ENCODE measurements at places on chromosomes 5 and 9.

GRCh38 chr9:90818279-90818678 is 16.7 kb downstream of the SYK start:
- DNase-seq, result no peak

- DNase-seq, result no peak
Measured at GRCh38 chr9:135512904-135513303, 8.3 kb upstream of the LCN1 start.

- peak; percentile 3 for DNase-seq
Measured at GRCh38 chr9:137316012-137316981, 14.2 kb upstream of the NRARP start.

GRCh38 chr9:127778280-127779135 is at the start of gene SH2D3C:
TSS of gene SH2D3C (minus strand) at chr9:127778666. CDS start at chr9:127778627, 39 bp downstream.
- no peak for DNase-seq

DNA sequence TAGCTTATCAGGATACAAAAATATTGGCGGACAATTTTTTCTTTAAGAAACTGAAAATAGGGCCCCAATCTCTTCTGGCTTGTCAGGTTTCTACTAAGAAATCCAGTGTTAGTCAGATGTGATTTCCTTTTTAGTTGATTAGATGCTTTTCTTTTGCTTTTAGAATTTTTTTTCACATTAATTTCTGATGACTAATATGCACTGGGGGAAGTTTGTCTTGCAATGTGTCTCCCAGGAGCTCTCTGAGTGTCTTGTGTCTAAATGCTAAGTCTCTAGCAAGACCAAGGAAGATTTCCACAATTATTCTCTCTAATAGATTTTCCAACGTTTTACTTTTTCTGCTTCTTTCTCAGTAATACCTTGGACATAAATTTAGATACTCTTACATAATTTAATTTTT is 559.8 kb upstream of the TYRP1 start:
- DNase-seq, result no peak

DNA sequence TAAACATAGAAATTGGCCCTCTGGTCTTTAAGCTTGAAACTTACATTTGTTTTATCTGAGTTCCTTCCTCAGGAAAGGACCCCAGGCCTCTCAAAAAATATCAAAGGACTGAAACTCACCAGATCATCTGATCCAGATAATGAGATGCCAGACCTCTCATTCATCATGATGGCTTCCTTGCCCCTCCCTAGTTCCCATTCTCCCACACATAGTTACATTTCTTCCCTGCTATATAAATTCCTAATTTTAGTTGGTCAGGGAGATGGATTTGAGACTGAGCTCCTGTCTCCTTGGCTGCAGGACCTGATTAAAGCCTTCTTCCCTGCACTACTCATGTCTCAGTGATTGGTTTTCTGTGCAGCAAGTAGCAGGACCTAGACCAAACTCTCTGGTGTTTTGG is 119.4 kb upstream of the SPIN1 start:
- DNase-seq, result no peak

GRCh38 chr5:170747851-170748250 is 35.7 kb upstream of the GABRP start:
- no peak for DNase-seq

DNA sequence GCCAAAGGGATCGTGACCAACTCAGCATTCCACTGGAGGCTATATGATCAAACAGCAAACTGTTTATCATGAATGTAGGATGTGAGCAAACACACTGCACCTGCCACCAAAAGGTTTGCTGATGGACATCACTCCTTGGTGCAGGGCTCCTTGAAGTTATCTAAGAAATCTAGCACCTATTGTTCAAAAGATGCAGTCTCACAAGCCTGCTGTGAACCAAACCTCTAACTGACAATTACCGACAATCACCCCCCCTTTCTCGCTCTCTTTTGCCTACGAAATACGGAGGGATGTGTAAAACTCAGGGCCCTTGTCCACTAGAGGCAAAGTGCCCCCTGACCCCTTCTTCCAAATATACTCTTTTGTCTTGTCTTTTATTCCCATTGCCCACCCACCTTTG is 2.5 kb upstream of the CLTA start:
- DNase-seq, result no peak

DNA sequence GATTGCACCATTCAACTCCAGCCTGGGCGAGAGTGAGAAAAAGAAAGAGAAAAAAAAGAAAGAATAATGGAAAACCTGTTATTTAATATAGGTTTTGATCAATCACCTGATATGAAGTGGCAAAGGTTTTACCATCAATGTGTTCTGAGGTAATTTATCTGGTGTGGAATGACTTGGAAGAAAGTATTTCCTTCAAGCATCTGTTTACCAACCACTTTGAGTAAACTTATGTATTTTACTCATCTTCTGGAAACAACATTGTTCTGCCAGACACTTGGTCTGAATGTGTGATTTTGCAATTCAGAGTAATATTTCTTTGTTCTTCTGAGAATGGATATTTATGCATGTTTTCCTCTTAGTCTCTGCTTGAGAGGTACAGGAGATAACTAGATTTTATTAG is 24.3 kb downstream of the KIF2A start:
- DNase-seq, result no peak

- DNase-seq, result peak; percentile 36
Measured at GRCh38 chr5:54905942-54906537, 79.4 kb downstream of the ESM1 start.

- DNase-seq, result no peak
Measured at GRCh38 chr9:95981761-95982390, 106.4 kb downstream of the ERCC6L2 start.

DNA sequence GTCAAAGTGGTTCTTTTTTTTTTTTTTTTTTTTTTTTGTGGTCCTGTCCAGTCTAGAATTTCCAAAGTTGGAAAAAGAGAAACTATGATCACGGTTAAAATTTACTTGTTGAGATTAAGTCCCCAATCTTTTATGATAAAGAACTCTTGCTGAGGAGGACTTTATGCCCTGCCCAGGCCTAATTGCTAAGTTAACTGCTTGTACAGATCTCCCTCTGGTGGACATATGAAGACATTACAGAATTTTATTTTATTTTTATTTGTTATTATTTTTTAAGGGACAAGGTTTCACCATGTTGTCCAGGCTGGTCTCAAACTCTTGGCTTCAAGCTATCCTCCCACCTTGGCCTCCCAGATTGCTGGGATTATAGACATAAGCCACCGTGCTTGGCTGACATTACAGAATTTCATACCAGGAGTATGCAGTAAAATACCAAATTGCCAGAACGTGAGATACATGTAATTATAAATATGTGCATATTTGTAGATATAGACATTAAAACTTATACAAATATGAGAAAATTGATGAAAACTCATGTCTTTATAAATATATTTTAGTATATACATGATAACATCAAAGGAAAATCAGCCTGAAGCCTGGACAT is 91.2 kb downstream of the RFK start:
- DNase-seq, result no peak

- no peak for DNase-seq
Measured at GRCh38 chr5:107393851-107394250, 276.9 kb downstream of the EFNA5 start.

DNA sequence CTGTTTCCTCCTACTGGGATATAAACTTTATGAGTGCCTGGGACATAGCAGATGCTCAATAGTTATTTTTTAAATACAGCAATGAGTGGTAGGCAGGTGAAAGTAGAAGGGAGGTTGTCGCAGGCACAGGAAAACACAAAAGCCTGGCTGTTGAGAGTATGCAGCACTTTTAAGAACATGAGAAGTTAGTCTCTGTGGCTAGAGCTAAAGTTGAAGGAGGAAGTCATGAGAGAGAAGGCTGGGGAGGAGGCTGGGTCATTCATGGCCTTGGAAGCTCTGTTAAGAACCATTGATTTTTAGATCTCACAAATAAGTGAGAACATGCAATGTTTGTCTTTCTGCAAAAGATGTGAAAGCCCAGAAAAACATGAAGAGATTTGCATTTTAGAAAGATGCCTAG is 126.7 kb downstream of the PRKACG start:
- DNase-seq, result no peak

GRCh38 chr9:88998911-88999310 is 7.6 kb downstream of the S1PR3 start:
- no peak for DNase-seq

DNA sequence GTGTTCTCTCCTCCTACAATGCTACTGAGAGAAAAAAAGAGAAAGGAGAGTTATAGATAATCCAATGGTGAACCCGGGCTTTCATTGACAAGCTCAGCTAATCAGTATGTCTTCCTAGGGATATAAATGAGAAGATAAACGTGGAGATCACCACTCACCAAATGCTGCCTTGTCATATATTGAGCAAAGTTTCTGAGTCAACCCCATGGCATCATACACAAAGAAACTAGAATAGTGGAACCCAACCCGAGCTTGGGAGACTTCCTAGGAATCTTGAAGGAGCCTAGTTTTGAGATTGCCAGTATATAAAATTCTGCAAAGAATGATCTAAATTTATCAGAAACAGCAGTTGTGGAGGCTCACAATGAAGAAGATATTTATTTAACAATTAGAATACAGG is 47.8 kb downstream of the PTPN3 start:
- no peak for DNase-seq

DNA sequence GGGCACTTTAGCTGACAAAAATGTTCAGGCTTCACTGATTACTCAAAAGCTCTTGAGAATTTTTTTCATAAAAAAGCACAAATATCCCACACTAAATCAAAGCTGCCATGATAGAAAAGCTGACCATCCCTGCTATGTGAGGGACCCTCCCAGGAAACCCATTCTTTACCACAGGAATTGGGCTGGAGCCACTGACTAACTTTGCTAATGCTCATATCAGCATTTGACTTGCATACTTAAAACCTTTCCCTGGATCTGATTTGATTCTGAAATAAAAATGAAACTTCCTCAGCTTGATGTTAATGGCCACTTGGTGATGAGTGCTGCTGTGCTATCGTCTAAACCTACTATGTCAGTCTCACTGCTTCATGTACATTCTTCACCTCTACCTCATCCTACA is 243.6 kb downstream of the PRELID2 start:
- DNase-seq, result no peak

DNA sequence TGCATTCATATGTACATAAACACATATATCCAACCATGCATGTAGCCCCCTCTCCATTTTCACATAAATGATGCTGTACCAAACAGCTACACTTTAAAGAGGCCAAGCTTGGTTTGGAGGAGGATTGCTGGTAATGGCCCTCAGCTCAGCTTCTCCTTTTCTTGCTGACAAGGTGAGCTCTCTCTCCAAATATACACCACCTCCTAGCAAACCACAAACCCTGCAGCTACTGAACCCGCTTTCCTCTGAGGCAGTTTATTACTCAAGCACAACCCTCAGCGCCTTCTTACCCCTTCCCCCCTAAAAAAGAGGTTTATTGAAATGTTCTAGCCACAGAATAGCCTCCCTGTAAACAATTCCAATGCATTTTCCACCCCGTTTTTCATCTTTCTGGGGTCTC is 54.0 kb downstream of the ALG2 start:
- no peak for DNase-seq

DNA sequence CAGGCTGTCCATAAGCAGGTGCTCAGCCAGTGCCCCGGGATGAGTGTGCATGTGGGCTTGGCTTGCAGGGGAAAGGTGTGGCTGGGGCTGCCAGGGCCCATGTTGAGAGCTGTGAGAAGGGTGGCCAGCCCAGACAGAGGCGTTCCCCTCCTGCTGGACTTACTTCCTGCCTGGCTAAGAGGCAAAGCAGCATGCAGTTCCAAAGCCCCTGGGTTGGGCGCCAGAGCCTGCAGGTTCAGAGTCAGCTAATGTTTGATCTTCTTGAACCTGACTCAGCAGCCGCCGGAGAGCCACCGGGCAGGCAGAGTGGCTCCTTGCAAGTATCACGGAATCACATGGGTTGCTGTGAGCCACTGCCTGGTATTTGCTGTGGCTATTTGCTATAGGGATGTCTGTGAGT is 168.4 kb upstream of the MAP1B start:
- DNase-seq, result no peak

- no peak for DNase-seq
Measured at GRCh38 chr9:106106396-106106795, 412.1 kb downstream of the TMEM38B start.

DNA sequence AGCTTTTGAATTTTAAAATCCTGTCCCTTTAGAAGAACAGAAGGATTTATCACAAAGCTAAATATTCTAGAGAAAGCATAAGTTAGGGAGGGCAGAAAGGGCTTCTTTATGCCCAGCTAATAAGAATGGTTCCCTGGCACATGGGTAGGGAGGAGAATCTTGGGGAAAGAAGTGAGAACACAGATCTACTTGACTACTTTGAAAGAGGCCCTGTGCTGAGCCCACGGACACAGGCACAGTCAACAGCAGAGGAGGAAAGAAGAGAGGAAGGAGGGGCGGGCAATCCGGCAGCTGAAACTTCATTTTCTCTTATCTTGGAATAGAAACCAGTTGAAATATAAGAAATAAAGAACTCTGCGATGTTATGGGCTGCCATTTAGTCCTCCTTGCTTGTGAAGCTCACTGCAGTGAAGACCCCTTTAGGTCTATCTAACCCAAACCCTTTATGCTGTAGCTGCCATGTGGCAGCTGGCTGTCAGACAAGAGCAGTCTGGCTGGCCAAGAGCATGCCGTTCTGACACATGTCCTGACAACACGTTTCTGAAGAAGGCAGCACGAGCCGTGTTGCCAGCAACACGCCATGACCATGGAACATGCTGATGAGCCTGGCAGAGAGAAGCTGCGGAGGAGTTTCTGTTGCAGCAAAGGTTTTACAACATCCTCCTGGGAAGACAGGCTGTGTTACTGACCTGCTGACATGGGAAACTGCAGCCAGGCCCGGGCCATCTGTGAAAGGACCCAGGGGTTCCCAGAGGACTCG is 34.2 kb downstream of the ABLIM3 start:
- no peak for DNase-seq

GRCh38 chr5:135487037-135487395 is 34.9 kb upstream of the TIFAB start:
- no peak for DNase-seq

DNA sequence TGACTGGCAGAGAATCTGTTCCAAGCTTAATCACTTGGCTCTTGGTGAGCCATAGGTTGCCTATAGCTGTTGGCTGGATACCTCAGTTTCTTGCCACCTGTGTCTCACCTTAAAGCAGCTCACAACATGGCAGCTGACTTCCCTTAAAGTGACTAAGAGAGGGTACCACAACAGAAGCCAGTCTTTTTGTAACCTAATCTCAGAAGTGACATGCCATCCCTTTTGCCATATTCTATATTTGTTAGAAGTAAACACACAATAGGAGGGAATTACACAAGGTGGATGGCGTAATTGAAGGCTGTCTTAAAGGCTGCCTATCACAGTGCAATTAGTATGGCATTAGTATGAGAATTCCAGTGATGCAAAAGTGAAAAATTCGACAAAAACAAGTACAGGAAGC is 28.1 kb downstream of the NIPBL start:
- DNase-seq, result no peak

- no peak for DNase-seq
Measured at GRCh38 chr9:125521462-125522327, 185.3 kb downstream of the MAPKAP1 start.

- no peak for DNase-seq
Measured at GRCh38 chr5:179730852-179731251, 1.8 kb upstream of the MAML1 start.

Measured in activated CD4-positive, alpha-beta T cell treated with anti-CD3 and anti-CD28 coated beads for 1 hour (primary cell).